Activated T-helper 2 cell treated with anti-CD3 and anti-CD28 coated beads, Interferon-gamma antibody, Interleukin-2, Interleukin-4, amounts not matched to agents 10 μg/mL and 5 μg/mL and 100 μg/mL, durations not matched to agents 14 hours and 24 hours and 36 hours (primary cell): ENCODE measurements at places on chromosomes 7 and 10. TPM values are rescaled to one million over a fixed set of nuclear protein-coding genes. Genes with fewer than 3 reads are reported as not detected.

DNA sequence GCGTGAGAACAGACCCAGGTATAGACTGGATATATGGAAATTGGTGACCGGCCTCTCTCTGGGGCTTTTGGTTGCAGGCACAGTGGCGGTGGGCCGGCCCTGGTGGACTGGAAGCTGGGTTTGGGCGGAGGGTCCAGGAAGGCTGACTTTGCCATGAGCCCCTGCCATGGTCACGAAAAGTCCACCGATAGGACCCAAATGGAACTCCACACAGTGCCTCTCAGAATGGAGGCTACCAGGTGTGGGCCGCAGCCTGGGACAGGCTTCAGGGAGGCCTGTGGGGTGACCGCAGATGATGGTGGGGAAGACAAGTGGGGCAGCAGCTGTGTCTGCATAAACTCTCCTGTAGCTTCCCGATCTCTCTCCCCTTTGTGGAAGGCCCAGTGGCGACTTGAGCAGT is 123.2 kb downstream of the DNAJB6 start:
- H3K4me3 ChIP-seq, result no peak overlapping the region
- H3K27ac ChIP-seq, result no peak overlapping the region
- H3K4me1 ChIP-seq, result peaks cover 6% of the 10 kb centered on the region
- DNase-seq, result no peak
- H3K36me3 ChIP-seq, result no peaks in the 10 kb centered on the region

GRCh38 chr10:77526868-77527617 is 110.6 kb downstream of the KCNMA1 start:
- no peak for DNase-seq
- peaks cover 2% of the 10 kb centered on the region for H3K27me3 ChIP-seq
- H3K4me1 ChIP-seq, result no peaks in the 10 kb centered on the region
- no peaks in the 10 kb centered on the region for H3K36me3 ChIP-seq

GRCh38 chr7:71429083-71429482 is 297.1 kb downstream of the GALNT17 start:
- H3K27me3 ChIP-seq, result no peaks in the 10 kb centered on the region
- H3K36me3 ChIP-seq, result no peaks in the 10 kb centered on the region
- no peak for DNase-seq
- no peak overlapping the region for H3K27ac ChIP-seq

- no peaks in the 10 kb centered on the region for H3K36me3 ChIP-seq
- no peaks in the 10 kb centered on the region for H3K4me1 ChIP-seq
- no peak overlapping the region for H3K27ac ChIP-seq
- no peak overlapping the region for H3K4me3 ChIP-seq
- no peak for DNase-seq
These were observed 36.5 kb upstream of the PAPSS2 start for GRCh38 chr10:87623191-87623590.

DNA sequence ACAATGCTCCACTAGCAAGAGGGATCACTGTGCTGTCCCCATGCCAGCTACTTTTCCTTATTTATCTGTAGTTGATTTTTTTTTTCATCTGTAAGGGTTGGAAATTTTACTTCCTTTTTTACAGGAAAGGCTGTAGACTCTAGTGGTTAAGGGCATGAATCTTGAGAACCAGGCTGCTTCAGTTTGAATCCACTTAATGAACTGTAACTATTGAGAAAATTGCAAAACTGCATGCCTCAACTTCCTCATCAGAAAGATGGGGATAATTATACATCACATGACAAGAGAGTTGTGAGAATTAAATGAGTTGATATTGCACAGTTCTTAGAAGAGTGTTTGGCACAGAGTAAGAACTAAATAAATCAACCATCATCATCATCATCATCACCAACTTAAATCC is 106.4 kb upstream of the GSDME start:
- H3K27me3 ChIP-seq, result no peaks in the 10 kb centered on the region
- H3K27ac ChIP-seq, result no peak overlapping the region
- H3K4me1 ChIP-seq, result peaks cover 42% of the 10 kb centered on the region
- H3K36me3 ChIP-seq, result peaks cover 94% of the 10 kb centered on the region
- DNase-seq, result no peak

DNA sequence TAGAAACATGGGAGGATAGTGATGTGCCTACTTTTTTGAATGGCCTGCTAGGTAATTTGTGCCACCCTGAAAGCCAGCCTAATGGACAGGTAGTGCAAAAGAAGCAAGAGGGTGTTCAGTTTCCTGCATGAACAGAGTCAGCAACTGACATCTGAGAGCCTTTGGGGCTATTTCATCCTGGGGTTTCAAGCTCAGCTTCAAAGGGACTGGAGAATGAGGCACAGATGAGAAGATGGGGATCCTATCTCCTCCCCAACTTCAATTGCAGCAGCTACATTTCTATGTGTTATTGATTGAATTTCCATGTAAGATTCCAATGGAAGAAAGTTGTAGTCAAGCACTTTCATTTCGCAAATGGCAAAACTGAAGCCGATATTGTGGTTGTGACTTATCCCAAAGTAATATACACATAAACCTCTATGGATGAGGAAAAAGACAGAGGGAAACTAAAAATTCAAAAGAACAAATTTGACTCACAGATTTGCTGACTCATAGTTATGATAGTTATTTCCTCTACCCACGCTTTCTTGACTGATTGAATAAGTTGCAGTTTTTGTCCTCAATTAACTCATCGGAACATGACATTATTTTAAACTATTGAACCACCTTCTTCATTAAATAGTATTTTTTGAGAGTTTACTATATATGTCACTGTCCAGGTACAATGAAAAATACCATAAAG is 42.6 kb upstream of the NRP1 start:
- peaks cover 6% of the 10 kb centered on the region for H3K27me3 ChIP-seq
- H3K4me3 ChIP-seq, result no peak overlapping the region
- no peak for DNase-seq

DNA sequence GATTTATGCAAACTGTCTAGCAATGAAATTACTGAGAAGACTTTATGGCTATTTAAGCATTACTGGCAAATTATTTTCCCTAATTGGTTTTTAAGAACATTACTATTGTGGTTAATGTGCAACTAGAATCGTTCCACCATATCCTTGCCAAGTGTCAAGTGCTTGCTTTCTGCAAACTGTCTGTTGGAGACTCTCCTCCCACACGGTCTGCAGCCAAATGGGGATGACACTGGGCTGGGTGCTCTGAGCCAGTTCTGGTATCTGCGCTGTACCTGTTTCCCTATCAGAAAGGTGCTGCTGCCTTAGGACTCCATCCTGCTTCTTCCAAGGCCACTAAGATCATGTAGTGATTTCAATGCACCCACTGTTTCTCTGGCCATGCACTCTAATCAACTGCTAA is 110.4 kb downstream of the RAMP3 start:
- no peak for DNase-seq
- H3K27ac ChIP-seq, result no peak overlapping the region
- no peak overlapping the region for H3K4me3 ChIP-seq
- H3K4me1 ChIP-seq, result no peaks in the 10 kb centered on the region

Gene OR2A12
- total RNA-seq, result not detected in 2 replicates

Gene SAMD9L
- total RNA-seq, result 12.6 and 15.3 TPM in 2 replicates

Gene PRR15
- not detected in 2 replicates for total RNA-seq

Gene LHFPL3
- total RNA-seq, result not detected in 2 replicates

Gene CPA1
- not detected in 2 replicates for total RNA-seq

Gene NUTM2E
- 0.11 TPM in 1 of 2 replicates, not detected in the other for total RNA-seq

Gene ZDHHC6
- total RNA-seq, result 42.9 and 43.2 TPM in 2 replicates

Gene RPEL1
- not detected in 2 replicates for total RNA-seq

Gene LFNG
- 41.0 and 45.6 TPM in 2 replicates for total RNA-seq
